Spinal cord (tissue), 10 donors: ENCODE measurements at places on chromosomes 7 and 10. TPM values are rescaled to one million over a fixed set of nuclear protein-coding genes. Genes with fewer than 3 reads are reported as not detected.
A peak's percentile ranks its signal among the peaks of the same experiment; 100 is the strongest.

Gene CRYGN
- total RNA-seq = 1.4 TPM

Gene TMEM270
- total RNA-seq = not detected

DNA sequence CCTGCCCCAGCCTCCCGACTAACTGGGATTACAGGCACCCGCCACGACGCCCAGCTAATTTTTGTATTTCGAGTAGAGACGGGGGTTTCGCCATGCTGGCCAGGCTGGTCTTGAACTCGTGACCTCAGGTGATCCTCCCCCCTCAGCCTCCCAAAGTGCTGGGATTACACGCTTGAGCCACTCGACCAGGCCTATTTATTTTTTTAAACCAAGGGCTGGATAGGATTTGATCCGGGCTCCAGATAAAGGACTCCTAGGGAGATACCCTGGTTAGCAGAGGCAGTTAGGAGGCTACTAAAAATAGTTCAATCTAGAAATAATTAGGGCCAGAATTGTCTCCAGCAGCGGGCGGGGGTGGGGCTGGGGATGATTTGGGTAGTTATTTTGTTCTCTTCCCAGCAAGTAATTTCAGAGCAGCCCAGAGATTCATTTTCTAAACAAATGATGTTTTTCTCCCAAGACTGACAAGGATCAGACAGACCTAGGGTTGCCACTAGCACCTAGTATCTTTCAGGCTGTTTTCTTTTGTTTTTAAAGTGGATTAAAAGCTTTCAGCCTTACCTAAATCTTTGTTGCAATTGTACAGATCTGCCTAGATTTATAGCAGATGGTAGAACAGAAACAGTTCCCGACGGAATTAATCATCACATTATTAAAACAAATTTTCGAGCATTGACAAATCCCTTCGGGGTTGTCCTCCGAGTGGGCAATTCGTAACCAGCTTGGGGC is 859 bp upstream of the SMC3 start:
- peak overlapping the region; percentile 95 for H3K4me3 ChIP-seq
- H3K27ac ChIP-seq = peak overlapping the region; percentile 96
- no peaks in the 10 kb centered on the region for H3K27me3 ChIP-seq
- H3K4me1 ChIP-seq = peaks cover 5% of the 10 kb centered on the region

- no peaks in the 10 kb centered on the region for H3K36me3 ChIP-seq
- peak; percentile 61 for DNase-seq
- peak overlapping the region; percentile 79 for H3K4me3 ChIP-seq
- H3K4me1 ChIP-seq = peaks cover 19% of the 10 kb centered on the region
- H3K27ac ChIP-seq = peak overlapping the region; percentile 79
- peaks cover 23% of the 10 kb centered on the region for H3K27me3 ChIP-seq
These were observed 101.7 kb upstream of the SVIL start for GRCh38 chr10:29736366-29737073.

GRCh38 chr10:127886371-127887051 is 6.2 kb downstream of the CLRN3 start:
- H3K4me3 ChIP-seq = no peak overlapping the region
- no peak for DNase-seq
- H3K27me3 ChIP-seq = no peaks in the 10 kb centered on the region

DNA sequence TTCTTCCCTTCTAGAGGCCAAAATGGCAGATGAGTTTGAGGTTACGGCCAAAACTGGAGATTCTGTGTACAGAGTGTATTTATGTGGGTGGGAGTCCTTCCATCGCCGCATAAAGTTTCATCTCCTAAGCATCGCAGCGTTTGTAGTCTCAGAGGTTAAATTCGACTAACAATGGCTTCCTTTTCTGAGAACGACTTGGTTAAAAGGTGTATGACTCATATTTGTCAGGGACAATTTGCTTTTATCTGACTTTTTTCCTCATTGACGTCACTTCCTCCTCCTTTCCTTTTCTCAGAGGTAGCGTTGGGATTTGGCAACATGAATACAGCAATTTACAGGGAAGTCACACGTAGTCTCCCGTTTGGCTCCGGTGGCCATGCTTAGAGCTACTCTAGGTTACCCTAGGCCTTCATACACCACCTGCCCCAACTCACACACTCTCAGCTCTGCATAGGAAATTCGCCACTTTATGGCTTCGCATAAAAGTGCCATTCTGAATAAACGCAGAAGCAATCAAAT is 37.6 kb upstream of the TCF7L2 start:
- no peak overlapping the region for H3K4me3 ChIP-seq
- DNase-seq = no peak
- no peak overlapping the region for H3K27ac ChIP-seq
